Left renal pelvis (tissue), 4 donors: ENCODE measurements at places on chromosomes 1 and 21. TPM values are rescaled to one million over a fixed set of nuclear protein-coding genes. Genes with fewer than 3 reads are reported as not detected.

Gene RORC
- polyA plus RNA-seq, result 0.90 TPM

- DNase-seq, result peak; percentile 52
Measured at GRCh38 chr21:45330075-45330781, 42.5 kb upstream of the POFUT2 start.

DNA sequence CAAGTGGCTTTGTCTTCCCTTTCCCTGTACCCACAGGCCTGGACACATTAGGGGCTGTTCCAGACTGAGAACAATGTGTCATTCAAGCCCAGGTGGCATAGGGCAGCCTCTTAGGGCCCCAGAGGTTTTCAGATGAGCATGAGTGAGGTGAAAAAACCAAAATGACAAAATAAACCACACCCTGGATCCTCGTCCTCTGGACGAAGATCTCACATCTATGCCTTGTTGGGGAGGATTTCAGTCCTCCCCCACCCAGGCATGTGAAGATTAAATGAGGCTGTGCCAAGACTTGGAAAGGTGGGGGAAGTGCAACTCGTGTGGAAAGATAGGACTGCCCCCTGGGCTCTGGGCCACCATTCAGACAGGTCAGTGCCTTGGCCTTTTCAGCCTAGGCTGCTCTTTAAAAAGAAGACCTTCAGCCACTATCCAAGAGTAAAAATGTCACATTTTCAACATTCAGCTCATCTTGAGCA lies 32.8 kb upstream of the IL19 start:
- DNase-seq, result no peak

Gene CELA3A
- polyA plus RNA-seq, result not detected

Gene ANGPTL3
- 5.8 TPM for polyA plus RNA-seq

DNA sequence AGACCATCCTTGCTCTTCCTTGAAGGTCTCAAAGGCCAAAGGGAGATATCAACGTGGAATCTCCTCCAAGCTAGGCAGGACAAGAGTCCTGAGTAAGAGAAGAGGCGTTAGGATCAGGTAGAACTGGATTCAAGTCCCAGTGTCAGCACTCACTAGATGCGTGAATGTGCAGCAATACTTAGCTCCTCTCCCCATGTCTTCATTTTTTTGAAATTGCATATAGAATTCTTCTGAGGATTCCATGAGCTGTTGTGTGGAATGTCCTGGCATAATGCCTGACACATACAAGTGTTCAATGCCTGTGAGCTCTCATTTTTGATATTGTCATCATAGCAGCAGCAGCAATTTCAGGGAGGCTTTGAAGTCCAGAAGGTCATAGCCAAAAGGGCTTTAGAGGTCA lies 333.2 kb downstream of the KCNH1 start:
- DNase-seq, result no peak

DNA sequence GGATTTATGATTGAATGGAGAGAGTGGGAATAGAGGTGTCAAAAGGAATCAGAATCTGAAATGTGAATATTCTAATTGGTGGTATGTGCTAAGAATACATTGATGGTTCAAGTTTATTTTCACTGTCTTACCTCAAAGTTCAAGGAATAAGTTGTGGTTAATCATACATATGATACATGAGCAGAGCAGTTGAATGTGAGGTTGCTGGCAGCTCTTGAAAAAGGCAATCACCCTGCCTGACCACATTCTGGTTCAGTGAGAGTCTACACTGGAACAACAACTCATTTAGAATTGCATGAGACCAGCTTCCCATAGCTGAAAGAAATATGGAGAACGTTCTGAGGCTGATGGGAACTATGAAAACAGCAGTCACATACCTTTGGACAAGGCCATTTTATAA lies 68.3 kb upstream of the ARHGAP29 start:
- no peak for DNase-seq

Gene HEYL
- polyA plus RNA-seq, result 5.6 TPM

GRCh38 chr1:204284929-204285328 lies 71.1 kb upstream of the GOLT1A start:
- DNase-seq, result no peak

DNA sequence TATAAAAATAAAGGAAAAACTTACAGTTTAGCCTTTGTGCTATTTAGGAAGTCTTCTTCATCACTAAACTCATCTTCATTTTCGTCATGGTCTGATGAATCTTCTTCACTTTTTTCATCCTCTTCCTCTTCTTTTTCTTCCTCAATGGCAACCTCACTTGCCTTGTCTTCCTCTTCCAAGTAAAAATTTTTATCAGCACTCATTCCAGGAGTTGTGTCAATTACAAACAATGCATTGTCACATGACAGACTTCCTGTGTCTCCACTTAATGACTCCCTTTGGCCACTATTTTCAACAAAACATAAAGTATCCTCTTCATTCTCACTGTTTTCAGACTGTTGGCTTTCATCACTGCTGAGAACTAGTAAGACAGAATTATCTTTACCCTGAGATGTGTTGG lies 2.8 kb downstream of the DNTTIP2 start:
- DNase-seq, result no peak

DNA sequence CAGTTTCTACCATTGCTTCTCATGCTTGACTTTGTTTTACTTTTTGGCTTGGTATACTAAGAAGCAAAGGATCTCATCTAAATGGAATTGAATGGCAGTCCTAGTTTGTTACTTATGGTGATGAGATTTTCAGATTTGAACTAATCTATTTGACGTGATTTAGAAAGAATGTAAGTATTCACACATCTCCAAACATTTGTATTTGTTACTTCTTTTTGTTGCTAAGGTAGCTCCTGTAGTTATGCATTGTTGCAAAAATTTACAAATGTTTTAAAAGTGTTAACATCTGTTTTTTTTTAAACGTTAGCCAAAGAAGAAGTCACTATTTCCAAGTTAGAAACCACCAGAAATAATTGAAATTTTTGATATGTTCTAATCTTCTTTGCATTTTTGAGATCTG lies 222.5 kb downstream of the RPS6KC1 start:
- DNase-seq, result no peak

Gene MEAF6
- 74.2 TPM for polyA plus RNA-seq

DNA sequence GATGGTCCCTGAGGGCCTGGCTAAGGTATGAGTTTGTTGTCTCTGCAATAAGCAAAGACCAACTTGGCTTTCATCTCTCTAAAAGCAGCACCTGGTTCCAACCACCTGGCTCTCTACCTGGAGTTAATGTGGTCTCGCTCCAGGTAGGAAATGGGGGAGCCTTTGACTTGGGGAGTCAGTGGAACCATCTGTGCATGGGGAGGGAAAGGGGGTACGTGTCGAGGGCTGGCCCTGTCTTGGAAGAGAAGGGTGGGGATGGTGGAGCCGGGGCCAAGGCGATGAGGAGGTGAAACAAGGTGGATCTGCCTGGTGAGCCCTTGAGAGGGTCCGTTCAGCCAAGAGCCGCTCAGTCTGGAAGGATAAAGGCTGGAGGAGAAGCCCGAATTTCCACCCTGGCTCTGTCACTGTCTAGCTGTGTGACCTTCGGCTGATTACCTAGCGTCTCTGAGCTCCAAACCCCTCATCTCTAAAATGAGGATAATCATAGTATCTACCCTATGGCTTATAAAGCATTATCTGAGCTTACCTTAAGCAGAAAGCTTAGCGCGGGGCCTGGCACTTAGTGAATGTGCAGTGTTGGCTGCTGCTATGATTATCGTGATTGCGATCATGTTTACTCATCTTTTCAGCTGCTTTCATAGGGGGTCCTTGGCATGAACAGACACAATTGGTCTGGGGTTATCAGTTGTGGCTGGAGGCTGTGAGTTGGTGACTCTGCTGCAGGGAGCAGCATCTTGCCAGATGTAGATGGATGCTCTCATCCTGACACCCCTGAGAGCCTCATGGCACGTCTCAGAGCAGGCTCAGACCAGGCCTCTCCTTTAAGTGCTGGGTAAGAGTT lies 78.7 kb downstream of the ACTL8 start:
- DNase-seq, result no peak

- DNase-seq, result no peak
Measured at GRCh38 chr1:54275349-54275748, 75.4 kb downstream of the MRPL37 start.

Gene SPRR3
- polyA plus RNA-seq, result 1.2 TPM
